BE2C (cell line): ENCODE measurements at places on chromosomes 5 and 9.

DNA sequence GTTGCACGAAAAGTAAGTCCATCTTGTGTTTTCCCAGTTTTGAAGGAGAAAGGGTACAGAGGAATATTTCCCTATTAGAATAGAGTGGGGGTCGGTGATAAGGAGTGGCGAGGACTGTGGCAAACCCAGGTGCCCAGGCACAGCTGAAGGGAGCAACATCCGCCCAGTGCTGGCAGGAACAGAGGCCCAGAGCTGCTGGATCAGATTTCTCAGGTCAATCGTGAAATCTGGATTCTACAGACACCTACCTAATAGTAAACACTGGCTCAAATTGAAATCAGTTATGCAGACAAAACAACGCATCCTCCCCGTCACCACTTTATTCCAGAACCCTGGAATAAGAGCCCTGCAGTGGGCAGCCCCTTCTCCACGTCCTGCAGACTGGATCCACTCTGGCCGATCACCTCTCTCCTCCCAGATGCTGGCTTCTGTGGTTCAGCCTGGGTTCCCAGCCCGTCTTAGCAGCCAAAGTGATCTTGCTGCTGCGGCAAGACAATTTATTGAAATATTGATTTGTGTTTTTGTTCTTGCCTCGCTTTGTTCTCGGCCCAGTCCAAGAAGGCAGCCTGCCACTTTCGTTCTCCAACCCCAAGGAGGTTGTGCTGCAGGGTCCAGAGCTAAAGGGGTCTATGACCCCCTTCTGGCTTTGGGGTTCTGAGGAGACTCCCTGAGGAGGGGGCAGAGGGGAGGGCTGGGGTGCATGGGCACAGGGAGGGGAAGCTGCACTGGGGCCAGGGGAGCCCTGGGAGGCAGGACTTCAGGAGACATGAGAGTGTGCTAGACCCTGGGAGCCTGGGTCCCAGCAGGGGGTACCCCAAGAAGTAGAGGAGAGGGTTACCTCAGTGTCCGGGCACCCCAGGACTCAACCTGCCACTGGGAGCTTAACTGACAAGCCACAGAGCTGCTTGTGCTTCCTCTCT, 103.3 kb downstream of the ZNF354C start:
- no peak for DNase-seq

- no peak for DNase-seq
Measured at GRCh38 chr5:64077589-64077988, 88.1 kb upstream of the RNF180 start.

- DNase-seq: no peak
Measured at GRCh38 chr9:126144196-126144595, 182.4 kb upstream of the MVB12B start.

DNA sequence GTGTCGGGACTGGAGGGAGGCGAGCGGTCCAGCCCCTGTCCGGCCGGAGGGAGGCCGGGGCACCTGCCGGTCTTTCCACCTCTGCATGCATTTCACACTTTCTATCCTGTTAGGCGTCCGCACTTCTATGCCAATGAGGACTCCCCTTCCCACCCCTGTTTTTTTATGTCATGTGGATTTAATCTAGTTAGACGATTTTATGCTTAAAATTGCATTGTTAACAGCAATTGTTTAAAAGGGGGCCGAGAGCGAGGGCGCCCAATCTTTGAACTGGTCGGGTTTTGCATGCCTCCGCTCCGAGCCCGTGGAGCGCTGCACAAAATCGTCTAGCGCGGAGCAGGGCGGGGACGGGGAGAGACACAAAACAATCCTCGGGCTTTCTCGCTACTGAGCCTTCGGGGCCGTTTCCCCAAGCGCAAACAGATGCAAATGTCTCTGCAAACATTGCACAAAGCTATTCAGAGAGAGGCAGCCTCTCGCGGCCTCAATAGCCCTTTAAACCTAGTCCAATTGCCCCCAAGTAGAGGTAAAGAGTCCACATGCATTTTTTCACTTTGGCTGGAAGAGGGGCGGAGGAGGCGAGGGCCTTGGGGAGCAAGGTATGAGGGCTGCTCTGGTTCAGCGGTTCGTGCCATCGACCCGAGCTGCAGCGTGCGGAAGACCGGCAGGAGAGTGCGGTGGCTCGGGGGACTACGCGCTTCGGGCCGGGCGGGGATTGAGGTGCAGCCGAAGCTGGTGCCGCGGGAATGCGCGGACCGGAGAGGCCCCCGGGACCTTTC, 37.5 kb upstream of the TIFAB start:
- no peak for DNase-seq

- DNase-seq: no peak
Measured at GRCh38 chr5:180140571-180140970, 68.4 kb downstream of the RASGEF1C start.
